ENCODE measurements at places on chromosomes 6 and 20. TPM values are rescaled to one million over a fixed set of nuclear protein-coding genes. Genes with fewer than 3 reads are reported as not detected.

DNA sequence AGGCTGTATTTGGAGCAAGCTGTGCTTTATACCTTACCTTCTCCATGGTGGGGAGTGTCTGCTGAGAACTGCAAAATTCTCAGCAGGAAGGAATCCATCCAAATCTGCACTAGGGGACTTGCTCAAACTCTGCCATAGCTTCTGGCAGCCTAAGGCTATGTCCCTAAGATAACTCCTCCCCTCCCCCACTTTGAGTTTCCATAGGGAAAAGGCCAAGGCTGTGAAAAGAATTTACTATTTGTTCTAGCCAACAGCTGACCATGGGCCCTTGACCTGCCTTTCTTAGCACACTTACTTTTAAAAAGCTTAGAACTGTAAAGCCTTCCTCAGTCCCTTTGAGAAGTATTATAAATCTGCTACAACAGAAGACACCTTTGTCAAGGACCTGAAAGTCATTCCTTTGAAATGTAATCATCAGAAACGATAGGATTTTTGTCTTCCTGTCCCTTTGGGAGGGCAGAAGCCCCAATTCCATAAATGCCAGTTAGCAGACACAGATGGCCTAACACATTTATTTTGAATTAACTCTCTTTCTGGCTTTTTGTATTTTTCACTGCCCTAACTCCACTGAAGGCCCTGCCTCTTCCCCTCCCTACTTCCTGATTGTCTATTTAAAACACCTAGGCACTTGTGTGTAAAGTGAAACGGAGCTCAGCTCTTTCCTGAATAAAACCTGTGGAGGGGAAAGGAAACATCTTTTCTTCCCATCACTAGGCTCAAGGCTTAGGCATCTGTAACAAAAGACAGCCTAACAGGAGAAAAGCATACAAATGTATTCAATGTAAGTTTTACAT, 157.1 kb downstream of the AKAP7 start:
- H3K27me3 ChIP-seq, result no peaks in the 10 kb centered on the region
- H3K36me3 ChIP-seq, result peaks cover 5% of the 10 kb centered on the region
- H3K4me3 ChIP-seq, result no peak overlapping the region
- H3K4me1 ChIP-seq, result peaks cover 12% of the 10 kb centered on the region
- H3K27ac ChIP-seq, result peak overlapping the region; percentile 23
- no peak for DNase-seq

- H3K27ac ChIP-seq, result no peak overlapping the region
- no peaks in the 10 kb centered on the region for H3K27me3 ChIP-seq
- no peak for DNase-seq
- H3K4me1 ChIP-seq, result no peaks in the 10 kb centered on the region
- no peaks in the 10 kb centered on the region for H3K36me3 ChIP-seq
- H3K4me3 ChIP-seq, result no peak overlapping the region
Observed at GRCh38 chr6:169428532-169428931, 174.9 kb upstream of the THBS2 start.

DNA sequence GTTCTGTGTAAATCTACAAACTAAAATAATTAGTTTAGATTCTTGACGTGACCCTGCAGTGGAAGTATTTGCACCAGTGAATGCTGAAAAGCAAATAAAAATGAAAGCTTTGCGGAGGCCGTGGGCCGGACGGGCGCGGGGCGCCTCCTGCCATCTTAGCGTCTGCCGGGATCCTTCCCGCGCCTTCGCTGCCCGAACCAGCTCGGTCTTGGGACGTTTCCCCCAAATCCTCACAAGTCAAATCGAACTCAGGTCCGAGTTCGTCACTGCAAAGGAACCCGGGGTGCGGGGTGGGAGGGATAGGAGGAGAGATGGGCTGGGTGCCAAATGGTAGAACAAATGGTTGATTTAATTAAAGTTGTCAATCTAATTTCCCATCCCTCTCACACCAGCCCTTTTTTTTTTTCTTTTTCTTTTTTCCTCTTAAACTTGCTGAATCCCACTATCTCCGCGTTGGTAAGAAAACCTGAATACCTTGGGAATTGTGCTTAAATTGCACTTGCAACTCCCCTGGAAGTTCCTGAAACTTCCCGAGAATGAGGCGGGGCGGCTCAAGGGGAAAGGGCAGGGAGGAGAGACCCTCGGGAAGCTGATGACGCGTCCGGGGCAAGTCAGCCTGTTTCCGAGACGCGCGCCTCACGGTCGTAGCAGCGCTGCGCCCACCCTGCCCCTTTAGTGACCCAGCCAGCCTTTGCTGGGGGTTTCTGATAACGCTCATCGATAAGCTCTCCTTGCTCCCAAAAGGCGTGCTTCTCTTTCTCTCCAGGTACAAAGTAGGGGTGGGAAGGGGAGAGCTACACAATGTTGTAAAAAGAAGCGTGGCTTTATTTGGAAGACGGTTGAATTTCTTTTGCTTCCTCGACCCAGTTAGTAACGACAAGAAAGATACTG, 1.8 kb downstream of the GJA1 start:
- no peak overlapping the region for H3K27ac ChIP-seq
- H3K4me3 ChIP-seq, result peak overlapping the region; percentile 72
- DNase-seq, result peak; percentile 25
- H3K36me3 ChIP-seq, result peaks cover 2% of the 10 kb centered on the region
- H3K4me1 ChIP-seq, result peaks cover 16% of the 10 kb centered on the region

DNA sequence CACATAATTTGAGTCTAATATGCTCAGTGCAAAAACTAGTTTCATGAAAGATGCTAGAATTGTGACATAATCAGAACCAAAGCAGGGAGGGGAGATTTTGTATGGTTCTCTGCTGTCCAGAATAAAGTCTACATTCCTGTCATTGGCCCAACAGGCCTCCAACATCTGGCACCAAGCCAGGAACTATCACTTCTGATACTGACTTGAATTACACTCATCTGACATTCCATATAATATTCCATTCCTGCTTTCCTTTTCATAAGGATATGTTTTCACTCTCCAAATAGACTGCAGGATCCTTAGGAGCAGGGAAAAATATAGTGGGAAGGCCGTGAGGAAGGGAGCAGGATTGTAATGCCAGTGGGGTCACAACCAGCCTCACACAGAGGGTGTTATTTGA, 84.6 kb upstream of the BTN3A2 start:
- H3K27ac ChIP-seq, result no peak overlapping the region
- no peaks in the 10 kb centered on the region for H3K27me3 ChIP-seq
- no peak overlapping the region for H3K4me3 ChIP-seq
- peaks cover 63% of the 10 kb centered on the region for H3K4me1 ChIP-seq

CRISP3 gene
- total RNA-seq, result not detected

CCN5 gene
- not detected for total RNA-seq
